NCI-H1417 treated with DMSO at 0.1 percent for 48 hours (cell line): ENCODE measurements at places on chromosomes 12 and 14.

GRCh38 chr14:73208390-73208789 is 28.9 kb upstream of the PAPLN start:
- no peak for DNase-seq

DNA sequence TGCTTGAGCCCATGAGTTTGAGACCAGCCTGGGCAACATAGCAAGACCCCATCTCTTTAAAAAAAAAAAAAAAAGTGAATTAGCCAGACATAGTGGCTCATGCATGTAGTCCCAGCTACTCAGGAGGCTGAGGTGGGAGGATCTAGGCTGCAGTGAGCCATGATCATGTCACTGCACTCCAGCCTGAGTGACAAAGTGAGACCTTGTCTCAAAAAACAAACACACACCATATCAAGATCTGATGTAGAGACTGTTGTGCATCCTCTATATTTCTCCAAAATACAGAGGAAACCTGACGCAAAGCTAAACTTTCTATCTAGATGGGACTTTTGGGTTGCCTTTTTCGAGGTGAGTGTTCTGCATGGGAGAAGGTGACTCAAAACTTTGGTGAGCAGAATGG is 77.4 kb upstream of the SLC8A3 start:
- DNase-seq = no peak

DNA sequence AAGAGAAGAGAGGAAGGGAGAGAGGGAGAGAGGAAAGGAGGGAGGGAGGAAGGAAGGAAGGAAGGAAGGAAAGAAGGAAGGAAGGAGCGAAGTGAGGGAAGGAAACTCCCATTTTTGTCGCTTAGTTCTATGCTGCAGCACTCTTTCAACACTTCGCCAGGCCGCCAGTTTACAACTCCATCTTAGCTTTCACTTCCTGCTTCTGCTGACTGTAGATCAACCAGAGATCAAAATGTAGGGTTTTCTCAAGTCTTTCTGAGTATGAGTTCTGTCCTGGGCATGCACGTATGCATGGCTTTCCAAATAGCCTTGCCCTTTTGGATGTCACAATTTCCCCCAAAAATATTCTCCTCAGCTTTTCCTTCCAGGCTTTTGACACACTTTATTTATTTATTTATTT is 723.4 kb downstream of the TRHDE start:
- no peak for DNase-seq

DNA sequence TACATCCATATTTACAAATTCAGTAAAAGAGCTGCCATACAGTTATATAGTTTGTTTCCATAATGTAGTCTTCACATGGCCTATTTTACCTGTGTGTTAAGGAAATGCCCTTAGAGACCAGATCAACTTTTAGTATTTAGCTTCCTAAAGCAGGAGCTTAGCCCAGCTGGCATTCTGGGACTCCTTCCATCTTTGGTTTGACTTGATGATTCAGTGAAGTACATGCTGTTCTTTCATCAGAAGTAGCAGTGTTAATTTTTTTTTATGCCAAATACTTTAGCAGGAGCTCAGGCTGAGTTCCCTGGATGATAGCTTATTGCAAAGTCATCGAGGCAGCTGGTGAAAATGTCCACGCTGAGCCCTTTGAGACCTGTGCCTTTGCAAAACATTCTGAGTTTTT is 101.0 kb downstream of the FOXG1 start:
- DNase-seq = no peak

DNA sequence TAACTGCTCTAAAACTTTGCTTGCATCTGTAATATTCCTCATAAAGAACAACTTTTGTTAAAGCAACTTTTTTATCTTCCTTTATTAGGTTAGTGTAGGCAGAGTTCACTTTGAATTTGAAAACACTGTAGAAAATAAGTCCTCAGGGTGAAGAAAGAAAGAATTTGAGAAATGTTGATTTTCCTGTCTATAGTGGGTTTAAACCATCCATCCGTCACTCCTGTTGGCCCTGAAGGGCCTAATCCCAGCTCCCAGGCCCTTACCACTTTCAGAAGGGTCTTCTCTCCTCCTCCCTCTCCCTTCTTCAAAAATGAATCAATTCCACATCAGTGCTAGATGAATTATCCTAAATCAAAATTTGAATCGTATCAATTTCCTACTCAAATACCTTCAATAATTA is 4.9 kb upstream of the SLC2A3 start:
- no peak for DNase-seq

DNA sequence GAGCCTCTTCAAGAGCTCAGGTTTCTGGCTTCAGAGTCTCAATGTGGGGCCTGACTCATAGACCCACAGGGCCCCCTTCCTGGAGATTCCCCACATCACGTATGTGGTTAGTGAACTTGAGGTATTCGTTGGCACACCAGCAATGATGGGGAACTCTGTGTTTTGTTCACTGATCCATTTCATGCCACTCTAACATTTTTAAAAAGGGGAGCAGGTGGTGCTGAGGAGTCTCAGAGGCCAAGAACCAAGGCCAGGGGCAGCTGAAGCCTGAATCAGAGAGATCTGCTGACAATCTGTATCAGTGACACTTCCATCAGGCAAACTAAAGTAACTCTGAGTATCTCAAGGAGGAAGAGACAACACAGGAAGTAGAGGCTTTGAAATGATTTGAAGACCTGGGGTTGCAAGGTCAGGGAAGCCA is 323.4 kb downstream of the VRK1 start:
- DNase-seq = no peak

DNA sequence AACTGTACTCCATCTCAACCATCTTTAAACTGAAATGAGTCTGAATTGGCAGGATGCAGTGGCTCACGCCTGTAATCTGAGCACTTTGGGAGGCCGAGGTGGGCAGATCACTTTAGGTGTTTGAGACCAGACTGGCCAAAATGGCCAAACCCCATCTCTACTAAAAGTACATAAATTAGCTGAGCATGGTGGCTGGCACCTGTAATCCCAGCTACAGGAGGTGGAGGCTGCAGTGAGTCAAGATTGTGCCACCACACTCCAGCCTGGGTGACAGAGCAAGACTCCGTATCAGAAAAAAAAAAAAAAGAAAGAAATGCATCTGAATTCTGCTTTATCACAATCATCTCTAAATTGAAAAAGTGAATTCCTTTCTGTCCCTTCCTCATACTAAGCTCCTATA is 110.3 kb downstream of the NELL2 start:
- DNase-seq = no peak

DNA sequence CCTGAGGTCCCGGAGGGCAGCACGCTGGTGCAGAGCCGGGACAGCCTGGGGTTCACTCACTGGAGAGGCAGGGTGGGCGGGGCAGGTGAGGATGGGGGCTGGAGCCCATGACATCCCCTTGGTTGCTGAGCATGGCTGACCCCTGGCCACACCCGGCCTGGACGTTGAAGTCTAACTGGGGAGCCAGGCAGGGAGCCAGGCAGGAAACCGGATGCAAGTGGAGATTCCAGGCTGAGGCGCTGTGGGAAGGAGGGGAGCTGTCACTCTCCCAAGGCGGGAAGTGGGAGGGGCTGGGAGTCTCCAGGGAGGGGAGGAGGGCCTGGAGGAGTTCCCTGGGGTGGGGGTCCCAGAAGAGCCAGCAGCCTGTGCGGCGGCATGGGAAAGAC is 7.7 kb upstream of the INF2 start:
- DNase-seq = no peak

GRCh38 chr14:71150737-71151136 is 243.5 kb downstream of the PCNX1 start:
- no peak for DNase-seq

DNA sequence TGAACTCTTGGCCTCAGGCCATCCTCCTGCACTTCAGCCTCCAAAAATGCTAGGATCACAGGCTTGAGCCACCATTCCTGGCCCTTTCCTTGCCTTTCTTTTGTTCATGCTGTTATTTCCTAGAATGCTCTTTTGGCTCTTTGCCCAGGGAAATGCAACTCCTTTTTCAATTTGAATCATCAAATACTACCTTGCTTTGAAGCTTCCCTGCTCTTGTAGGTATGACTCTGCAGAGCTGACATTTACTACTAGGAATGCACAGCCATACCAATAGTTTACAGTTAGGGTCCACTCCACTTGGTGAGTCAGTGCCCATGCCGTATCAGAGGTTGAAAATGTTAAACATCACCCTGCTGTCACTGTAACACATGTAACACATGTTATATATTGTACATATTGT is 107.0 kb upstream of the CRY1 start:
- no peak for DNase-seq

DNA sequence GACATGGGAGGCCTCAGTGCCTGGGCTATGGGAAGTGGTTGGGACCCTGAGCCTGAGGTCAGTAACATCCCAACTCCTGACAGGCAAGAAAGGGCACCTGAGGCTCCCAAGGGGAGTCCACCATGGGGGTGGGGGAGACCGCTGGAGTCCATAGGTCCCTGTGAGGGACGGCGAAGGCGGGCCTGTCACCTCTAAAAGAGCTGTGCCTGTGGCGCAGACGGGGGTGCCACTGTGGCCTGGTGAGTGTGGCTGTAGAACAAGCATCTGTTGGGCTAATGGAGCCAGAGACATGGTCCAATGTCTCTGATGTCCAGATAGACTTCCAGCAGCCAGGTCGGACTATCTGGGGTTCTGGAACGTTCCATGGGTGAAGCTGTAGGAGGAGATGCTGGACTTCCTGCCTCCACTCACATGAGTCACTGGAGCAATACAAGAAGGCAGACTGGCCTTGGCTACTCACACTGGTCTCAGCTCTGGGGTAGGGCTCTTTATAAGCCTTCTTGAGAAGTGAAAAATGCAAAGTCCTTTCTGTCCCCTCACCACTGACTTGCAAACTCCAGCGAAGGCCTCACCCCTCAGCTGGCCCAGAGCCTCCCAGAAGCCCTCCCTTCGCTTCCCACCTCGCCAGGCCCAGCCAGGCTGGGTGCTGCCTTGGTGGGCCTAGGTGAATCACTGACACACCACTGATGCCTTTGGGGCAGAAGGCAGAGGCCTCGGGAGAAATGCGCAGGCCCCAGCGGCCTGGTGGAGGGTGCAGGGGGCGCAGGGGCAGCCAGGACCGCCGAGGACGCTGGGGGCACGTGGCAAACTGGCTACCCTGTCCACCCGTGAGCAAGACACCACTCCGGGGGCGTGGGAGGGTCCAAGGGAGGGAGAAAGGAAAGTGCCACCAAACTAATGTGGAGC is 1.1 kb upstream of the TRAF3 start:
- DNase-seq = no peak

DNA sequence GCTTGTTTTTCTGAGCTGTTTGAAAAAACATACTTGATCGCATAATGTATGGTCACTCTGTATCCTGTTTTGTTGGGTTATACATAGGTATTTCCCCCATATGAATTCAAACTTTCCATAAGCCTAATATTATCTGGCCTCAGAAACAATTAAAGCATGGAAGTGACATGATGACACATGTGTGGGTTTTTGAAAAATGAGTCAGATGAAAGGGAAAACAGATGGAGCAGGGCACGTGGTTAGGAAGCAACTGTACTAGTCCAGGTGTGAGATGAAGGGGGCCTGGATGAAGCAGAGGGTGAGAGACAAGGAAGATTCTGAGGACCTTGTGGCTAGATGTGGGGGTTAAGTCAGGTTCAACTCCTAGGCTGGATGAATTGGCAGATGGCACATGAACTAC is 92.7 kb upstream of the DNM1L start:
- no peak for DNase-seq

- no peak for DNase-seq
Observed at GRCh38 chr12:1766110-1766509, 54.3 kb upstream of the LRTM2 start.
